ENCODE measurements at places on chromosomes 16 and 17. TPM values are rescaled to one million over a fixed set of nuclear protein-coding genes. Genes with fewer than 3 reads are reported as not detected.

DNA sequence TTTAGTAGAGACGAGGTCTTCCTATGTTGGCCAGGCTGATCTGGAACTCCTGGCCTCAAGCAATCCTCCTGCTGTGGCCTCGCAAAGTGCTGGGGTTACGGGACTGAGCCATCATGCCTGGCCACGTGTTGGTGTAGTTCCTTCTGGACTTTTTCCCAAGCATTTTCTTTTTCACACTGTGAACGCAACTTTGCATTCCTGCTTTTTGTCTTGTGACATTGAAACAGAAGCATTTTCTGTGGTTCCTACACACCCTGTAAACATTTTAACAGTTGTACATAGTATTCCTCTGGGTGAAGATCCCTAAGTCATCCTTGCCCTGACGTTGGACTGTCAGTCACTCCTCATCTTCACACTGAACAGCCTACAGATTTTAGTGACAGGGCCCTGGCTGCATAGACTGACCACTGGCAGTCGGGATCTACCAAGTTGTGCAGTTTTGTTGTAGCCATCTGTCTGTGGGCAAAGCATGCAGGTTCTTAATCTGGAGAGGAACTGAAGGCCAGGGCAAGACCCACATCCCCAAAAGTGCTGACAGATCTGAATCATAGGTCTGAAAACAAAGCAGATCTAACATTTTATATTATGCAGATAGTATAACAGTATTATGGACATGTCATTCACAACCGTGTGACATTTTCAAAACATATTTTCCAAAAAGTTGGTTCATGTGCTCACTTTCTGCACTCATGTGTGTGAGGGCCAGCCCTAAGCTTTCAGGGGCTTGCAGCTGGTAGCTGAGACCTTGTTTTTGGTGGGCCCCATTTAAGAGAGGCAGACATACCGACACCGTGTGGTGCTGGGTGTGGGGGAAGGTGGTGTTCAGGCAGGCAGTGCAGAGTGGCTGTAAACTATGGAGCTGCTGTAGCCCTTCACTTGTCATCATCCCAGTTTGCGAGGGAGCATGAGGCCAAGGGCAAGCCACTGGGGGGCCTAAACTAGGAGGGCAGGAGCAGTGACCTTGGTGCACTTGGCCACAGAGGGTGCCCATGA is 59.9 kb downstream of the EPN2 start:
- DNase-seq = no peak

- no peak for DNase-seq
Observed at GRCh38 chr17:35555691-35556090, 4.9 kb downstream of the SLFN14 start.

DNA sequence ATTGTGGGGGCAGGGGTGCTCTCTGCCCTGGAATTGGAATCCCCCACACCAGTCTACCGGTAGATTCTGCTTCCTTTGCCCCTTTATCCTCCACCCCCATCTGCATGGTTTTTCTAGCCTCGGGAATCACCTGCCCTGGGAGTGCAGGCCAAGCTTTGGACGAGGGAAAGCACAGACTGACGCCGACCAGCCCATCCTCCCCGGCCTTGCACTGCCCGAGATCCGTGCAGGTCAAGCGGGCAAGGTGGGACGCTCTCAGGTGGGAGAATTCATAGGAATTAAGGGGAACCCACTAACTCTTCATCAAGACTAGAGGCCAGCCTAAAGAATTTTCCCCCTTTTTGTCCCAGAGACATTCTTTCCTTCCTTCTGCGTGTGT is 9.9 kb upstream of the HOXB13 start:
- DNase-seq = no peak

DNA sequence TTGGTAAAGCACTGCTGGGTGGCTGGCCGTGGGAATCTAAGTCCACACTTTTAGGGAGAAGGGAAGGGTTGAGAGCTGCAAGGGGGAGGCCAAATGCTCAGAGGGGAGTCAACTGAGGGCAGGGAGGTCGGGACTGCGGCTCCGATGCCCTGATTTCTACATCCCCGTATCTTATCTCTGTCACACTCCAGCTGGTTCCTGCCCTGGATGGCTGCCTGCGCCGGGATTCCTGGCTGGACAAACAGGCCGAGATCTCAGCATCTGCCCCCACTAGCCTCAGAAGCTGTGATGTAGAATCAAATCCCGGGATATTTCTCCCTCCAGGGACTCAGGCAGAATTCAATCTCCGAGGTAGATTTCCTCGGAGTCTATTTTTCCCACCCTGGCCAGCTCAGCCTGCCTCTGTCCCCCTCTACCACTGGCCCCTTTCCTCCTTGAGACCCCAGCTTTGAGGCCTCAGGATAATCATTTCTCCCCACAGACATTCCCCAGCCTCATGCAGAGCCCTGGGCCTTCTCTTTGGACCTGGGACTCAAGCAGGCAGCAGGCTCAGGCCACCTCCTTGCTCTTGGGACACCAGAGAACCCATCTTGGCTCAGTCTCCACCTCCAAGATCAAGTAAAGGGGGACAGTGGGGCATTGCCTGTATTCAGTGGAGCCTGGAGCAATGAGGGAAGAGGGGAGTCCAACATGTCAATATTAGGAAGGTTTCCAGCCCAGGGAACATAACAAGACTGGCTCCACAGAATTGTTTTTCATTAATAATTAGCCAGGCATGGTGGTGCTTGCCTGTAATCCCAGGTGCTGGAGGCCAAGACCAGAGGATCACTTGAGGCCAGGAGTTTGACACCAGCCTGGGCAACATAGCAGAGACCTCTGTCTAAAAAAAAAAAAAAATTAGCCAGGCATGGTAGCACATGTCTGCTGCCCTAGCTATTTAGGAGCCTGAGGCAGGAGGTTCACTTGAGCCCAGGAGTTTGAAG is 1.8 kb downstream of the SHBG start:
- no peak for DNase-seq

DNA sequence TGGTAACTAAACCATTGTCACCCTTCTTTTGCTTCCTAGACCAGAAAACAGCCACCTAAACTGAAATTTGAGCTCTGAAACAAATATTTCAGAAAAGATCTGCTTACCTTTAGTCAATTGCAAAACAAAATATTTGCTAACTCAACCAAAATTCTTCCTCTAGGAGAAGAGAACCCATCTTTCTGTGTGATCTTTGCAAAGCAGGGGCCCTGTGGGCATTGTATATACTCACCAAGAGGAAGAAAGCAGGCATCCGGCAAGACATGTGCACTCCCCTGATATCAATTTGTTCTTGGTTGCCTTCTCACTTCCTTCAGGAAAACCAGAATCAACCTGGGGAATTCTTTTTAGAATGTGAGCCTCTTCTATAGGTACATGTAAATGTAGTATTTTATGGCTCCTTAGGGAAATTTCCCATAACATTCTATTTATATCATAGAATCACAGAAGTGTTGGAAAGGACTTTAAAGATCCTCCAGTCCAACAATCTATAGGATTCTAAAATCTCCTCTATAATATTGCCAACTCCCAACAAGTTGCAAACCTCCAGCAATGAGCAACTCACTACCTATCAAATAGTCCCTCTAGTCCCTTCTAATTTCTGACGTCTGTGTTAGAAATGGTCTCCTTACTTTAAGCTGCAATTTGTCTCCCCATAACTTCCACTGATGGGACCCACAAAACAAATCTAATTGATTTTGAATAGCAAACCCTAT is 966 bp downstream of the SLFN14 start:
- no peak for DNase-seq

- no peak for DNase-seq
Observed at GRCh38 chr17:56171186-56171959, 18.1 kb downstream of the ANKFN1 start.

The GDPD1 gene
- 7.7 TPM for total RNA-seq

DNA sequence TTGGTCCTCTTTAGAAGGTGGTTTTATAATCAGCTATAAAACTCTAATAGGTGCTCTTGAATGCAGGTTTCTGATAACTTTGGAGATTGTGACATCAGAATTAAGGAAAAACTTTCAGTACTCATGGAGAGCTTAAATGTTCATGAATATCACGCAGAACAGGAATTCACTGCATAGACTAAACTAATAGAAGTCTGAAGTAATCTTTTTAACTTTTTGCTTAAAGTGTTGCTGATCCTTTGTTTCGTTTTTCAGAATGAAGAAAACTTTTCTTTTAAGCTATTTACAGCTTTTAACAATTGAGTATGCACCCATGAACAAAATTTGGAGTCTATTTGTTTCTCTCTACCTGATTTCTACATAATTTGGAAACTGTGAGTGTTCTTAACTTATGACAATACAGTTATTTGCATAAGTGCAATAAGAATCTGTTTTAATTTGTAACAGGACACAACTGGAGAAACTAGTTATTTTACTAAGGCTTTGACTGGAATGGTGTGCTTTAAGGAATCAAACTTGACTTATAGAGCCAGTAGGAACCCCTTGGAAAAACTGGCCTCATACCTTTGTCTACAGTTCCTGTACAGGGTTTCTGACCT is 17.0 kb upstream of the TRIM25 start:
- no peak for DNase-seq

Measured in H1 (cell line).